ENCODE measurements at places on chromosomes 7 and 10.

- DNase-seq: no peak
Observed at GRCh38 chr10:31116226-31116625, 84.6 kb upstream of the ZNF438 start.

GRCh38 chr10:52965509-52965908 lies 192.9 kb upstream of the MBL2 start:
- no peak for DNase-seq

DNA sequence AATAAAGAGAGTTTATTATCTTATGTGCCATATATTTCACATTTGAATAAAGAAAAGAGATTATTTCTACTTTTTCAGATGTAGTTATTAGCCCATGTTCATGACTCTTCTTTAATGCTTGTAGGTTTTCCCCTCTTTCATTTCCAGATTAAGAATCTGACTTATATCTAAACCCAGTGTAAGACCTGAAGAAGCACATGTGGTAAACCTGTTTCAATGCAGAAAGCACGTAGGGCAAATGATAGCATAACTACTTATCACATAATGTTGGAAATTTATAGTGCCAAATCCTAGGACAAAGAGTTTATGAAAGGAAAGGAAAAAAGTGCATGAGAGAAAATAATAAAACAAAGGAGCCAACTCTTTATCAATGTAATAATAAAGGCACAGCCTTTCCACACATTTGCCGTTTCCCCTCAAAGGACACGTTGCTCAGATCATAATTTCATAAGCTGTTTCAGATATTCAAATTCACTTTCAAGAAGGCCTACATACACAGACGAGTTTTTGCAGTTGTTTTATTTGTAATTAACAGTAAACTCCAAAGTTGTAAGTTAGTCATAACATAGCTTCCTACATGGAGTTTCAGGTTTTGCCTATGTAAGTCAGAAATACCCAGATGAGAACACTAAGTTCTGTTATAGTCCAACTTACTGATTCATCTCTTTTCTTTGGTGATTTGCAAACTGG lies 88.8 kb upstream of the MDFIC start:
- DNase-seq: no peak

DNA sequence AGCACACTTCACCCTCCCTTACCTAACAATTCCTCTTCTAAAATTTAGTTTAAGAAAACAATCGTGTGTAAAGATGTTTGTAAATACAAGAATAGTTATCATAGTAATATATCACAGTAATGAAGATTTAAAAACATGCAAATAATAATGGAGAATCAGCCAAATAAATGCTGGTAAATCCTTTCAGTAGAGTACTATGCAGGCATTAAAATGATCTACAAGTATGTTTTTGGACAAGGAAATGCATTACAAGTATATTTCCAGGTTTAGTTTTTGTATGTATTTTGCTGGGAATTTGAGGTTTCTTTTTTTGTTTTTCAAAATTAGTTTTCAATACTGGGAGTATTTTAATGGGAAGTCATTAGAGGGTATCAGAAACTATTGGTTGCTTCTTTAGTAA lies 22.7 kb downstream of the TPST1 start:
- DNase-seq: no peak

GRCh38 chr10:133418289-133418993 lies 6.0 kb downstream of the SPRN start:
- no peak for DNase-seq

DNA sequence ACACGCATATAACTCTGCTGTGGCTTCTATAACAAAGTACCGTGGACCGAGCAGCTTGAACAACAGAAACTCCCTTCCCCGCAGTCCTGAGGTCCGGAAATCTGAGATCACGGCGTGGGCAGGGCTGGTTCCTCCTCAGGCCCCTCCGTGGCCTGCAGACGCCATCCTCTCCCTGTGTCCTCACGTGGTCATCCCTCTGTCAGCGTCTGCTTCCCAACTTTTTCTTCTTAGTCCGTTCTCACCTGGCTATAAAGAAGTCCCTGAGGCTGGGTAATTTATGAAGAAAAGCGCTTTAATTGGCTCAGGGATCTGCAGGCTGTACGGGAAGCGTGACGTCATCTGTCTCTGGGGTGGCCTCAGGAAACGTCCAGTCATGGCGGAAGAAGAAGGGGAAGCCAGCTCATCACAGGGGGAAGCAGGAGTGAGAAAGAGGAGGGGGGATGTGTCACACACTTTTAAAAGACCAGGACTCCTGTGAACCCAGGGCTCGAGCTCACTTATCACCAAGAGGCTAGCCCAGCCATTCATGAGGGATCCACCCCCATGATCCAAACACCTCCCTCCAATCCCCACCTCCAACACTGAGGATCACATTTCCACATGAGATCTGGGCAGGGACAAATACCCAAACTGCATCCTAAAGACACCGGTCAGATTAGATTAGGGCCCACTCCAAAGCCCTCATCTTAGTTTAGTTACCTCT lies 91.2 kb upstream of the INSIG1 start:
- peak; percentile 82 for DNase-seq

DNA sequence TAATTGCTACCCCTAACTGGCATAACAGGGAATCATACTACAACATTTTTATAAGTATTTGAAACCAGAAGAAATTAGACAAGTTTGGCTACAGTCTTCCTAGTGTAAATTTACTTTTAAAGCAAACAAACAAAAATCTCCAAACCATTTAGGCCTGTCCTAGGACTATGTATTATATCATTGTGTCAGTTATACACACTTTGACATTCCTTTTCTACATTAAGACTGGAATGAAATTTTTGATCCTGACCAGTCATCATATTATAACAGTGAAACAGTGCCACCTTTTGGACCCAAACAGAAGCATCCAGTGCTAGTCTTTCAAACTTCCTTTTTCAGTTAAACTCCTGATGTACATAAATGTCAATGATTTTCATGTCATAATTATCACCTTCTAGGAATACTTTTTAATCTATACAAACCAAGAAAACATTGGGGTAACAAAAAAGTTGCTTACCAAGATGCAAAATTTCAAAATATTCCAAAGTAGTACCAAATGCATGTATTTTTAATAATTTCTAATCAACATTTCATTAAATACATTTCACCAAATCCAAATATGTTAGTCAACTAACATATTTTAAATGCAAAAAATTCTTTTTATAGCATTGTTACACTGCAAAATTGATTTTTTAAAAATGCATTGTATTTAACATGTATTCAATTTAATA lies 75.7 kb downstream of the IMMP2L start:
- peak; percentile 29 for DNase-seq

DNA sequence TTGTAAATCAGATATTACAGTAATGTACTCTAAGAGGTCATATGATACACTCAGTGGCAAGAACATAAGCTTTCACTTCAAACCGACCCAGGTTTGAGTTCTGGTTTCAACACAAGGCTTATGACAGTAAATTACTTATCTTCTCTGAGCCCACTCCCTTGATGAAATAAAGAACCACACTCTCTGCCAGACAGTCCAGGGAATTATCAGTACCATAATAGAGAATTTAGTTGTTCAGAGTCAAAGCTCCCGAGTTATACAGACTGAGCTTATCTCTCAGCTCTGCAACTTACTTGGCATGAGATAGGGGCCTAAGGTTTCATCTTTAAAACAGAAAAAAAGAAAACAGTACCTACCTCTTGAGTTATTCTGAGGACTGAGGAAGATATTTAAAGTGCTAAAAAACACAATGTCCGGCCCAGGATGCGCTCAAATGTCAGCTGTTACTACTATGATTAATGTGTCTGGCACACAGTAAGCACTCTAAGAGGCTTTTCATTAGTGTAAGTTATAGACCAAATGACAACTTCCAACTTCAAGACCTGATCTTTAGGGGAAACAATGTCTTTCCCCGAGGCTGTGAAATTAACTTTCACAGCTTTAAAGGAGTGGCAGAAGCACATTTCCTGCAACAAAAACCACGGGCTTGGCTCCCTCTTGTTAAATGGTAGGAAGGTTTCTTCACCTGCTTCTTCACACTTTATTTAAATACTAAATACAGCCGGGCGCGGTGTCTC lies 38.1 kb downstream of the UBE2H start:
- no peak for DNase-seq

- no peak for DNase-seq
Observed at GRCh38 chr7:116062666-116063065, 32.1 kb upstream of the TFEC start.

DNA sequence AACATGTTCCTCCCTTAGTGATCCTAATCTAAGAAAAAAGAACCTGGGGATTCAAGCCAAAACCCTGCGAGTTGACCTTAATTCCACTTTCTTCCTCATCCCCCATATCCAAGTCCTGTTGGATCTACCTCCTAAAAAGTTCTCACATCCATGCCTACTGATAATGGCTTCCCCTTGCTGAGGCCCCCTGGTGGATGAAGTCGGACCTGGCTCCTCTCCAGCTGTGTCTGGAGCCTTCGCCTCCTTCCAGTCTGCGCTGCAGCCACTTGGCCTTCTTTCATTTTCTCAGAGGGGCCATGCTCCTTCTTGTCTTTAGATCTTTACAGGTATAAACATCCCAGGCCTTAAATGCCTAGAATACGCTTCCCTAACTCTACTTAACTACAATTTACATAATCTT lies 8.1 kb downstream of the PDE1C start:
- DNase-seq: no peak

- DNase-seq: no peak
Observed at GRCh38 chr10:121440461-121440860, 157.8 kb downstream of the FGFR2 start.

GRCh38 chr10:13823096-13823708 lies 236.4 kb downstream of the PRPF18 start:
- no peak for DNase-seq

- no peak for DNase-seq
Observed at GRCh38 chr10:121113385-121113696, 262.2 kb downstream of the WDR11 start.

DNA sequence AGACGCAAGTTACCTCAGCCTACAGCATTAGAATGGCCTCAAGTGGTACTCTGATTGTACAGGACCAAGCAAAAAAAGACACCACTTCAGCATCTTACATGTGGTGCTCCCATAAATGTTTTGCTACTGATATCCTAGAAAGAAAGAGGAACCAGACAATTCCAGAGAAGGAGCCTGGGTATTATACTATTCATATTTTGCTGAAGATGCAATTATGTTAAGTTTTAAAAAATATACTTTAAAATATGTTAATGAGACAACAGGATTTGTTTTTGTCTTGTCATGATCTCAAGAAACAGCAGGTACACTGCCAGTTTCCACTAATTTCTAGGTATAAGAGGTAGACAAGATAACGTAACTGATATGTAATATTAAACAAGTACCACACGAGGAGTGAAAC lies 92.6 kb downstream of the JMJD1C start:
- DNase-seq: no peak

- no peak for DNase-seq
Observed at GRCh38 chr7:85191383-85191782, 4.5 kb upstream of the SEMA3D start.

GRCh38 chr10:80701706-80702105 lies 164.0 kb downstream of the SH2D4B start:
- DNase-seq: no peak

DNA sequence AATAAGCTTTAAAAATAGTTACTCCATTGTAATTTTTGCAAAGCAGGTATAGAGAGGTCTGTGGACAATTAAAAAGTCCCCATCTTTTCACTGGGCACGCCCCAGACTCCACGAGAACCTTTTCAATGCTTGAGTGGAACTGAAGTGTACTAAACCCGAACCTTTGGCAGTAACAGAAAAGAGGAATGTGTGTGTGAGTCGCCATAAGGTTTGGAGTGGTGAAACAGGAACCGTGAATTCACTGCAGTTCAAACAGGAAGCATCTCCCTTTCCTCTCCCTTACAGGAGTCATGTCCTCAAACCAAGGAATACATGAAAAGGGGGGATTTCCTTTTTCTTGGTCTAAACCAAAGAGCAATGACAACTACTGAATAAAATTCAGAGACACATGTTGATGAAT lies 23.2 kb downstream of the NDUFB2 start:
- no peak for DNase-seq

DNA sequence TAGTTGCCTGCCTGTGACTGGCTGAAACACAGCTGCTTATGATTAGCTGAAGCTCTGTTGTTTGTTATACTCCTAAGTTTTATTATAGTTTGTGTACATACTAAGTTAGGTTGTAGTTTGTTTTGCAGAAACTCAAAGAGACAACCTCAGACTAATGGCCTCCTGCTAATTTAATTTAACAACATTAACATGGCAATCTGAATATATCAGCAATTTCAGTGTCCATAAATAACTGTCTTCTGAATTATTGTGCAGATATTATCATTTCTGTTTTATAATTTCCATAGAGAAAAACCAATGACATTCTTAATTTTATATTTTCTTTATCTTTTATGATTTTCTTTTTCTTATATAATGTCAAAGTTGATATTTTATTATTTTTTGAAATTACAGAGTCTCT lies 298.1 kb upstream of the PLXDC2 start:
- DNase-seq: no peak

- peak; percentile 26 for DNase-seq
Observed at GRCh38 chr10:27513451-27514191, 9.5 kb downstream of the RAB18 start.

GRCh38 chr7:124667312-124668153 lies 98.1 kb downstream of the GPR37 start:
- no peak for DNase-seq

- no peak for DNase-seq
Observed at GRCh38 chr10:91137822-91138221, 82.6 kb upstream of the PCGF5 start.

GRCh38 chr10:56123247-56123646 lies 237.8 kb downstream of the ZWINT start:
- no peak for DNase-seq

DNA sequence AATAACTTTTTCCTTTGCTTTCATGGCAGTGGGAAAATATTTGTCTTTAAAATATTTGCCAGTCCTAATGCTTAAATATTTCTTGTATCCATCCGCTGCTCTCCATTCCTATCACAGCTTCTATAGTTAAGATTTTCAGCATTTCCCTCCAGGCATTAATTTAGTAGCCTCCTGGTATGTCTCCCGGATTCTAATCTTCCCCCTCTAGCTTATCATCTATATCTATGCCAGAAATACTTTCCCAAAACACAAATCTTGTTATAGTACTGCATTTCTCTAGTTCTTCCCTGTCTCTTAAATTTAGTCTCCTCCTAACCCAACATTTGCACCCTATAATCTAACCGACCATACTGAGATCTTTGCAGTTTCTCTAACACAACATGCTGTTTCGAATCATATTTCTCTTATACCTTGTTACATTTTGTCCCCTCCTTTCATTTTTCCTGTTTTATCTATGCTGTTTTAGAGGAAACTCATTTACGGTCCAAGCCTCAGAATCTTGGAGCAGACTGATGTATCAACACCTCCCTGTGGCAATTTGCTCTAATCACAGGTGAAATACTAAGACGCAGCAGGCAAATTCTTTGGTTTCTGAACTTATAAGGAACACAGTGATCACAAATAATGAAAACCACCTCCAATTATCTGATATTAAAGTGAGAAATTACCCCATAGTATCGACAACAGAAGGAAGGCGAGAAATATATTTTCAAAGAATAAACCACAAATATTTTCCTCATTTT lies 10.3 kb downstream of the CNTNAP2 start:
- DNase-seq: no peak

DNA sequence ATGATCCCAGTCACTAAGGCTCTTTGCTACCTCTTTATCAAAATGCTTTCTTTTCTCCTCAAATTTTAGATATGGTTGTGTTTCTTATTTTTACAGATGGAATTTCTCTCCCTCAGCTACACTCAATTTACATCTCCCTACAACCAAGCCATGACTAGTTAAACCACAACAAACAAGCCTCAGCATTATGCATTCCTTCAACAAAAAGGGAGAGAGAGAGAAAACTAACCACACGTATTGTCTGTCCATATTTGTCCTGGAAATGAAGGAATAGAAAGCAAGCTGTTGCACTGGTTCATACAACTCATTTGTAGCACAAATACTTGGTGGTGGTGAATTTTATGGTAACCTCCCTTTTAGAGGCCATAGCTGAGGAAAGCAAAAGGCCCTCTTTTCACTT lies 286.4 kb downstream of the AHR start:
- DNase-seq: peak; percentile 65
